Activated CD4-positive, alpha-beta T cell treated with anti-CD3 and anti-CD28 coated beads, Interleukin-2, amount 50 U/mL, for 48 hours (primary cell): ENCODE measurements at places on chromosomes 3 and 15.

DNA sequence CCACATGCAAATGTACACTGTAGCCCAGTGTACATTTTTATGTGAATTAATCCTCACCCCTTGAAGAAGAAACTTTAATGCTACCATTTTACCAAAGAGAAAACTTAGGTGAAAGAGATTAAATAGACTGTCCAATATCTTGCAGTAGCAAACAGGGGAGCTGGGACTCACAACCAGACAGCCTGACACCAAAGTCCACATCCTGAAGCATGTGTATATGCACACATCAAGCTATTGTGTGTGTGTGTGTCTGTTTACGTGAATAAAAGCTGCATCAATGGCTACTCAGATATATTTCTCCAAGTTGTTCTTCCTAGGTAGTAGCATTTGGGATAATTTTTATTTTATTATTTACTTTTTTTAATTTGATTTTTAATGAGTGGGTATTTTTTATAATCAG lies 6.7 kb downstream of the ANO10 start:
- DNase-seq: no peak

DNA sequence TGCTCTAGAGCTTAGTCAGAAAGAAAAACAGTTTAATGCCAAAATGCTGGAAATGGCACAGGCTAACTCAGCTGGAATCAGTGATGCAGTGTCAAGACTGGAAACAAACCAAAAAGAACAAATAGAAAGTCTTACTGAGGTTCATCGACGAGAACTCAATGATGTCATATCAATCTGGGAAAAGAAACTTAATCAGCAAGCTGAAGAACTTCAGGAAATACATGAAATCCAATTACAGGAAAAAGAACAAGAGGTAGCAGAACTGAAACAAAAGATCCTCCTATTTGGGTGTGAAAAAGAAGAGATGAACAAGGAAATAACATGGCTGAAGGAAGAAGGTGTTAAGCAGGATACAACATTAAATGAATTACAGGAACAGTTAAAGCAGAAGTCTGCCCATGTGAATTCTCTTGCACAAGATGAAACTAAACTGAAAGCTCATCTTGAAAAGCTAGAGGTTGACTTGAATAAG lies 150.5 kb upstream of the LRRFIP2 start:
- no peak for DNase-seq

GRCh38 chr15:25862472-25863110 lies 536 bp downstream of the ATP10A start:
- DNase-seq: peak; percentile 57

DNA sequence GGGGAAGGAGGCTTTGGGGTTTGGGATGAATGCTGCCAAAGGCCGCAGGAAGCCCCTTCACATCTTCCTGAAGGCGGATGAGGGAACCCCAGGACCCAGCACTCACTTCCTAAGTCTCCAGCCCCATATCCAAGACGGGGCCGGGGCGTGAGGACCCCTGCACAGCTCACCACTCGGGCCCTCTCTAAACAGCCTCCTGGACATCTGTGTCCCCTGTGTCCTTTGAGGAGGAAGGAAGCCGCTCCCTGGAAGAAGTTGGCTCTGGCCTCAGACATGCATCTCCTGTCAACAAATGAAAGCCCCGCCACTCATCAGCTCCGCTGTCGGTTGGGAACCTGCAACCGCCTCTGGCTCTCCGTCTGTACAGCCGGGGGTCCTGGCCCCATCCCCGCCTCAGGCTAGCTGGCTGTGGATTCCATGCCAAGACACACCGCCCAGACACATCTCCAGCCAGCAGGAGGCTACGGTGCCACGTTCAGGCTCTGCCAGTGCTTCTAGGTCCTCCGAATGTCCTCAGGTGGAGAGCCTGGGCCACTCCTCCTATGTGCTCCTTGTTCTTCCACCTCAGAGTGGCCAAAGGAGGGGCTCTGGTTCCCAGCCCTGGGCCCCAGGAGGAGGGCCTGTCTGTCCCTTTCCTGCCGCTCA lies 140.0 kb upstream of the MEF2A start:
- no peak for DNase-seq

- no peak for DNase-seq
These were observed 225.0 kb upstream of the P2RY1 start for GRCh38 chr3:152609891-152610290.

DNA sequence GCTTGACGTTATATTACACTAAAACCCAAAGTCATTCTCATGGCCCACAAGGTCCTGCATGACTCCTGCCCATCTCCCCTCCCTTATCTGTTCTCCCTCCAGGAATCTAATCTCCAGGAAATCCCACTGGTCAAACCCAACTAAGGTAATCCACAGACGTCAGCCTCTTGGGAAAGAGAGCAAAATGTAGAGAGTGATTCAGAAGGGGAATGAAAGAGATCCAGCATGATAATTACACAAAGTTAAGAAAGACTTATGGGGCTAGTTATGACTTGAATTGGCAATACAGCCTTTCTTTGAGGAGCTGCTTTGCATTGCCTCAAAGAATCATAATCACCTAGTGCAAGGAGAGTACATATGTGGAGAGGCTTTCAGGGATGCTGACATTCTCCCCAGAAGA lies 137.8 kb upstream of the MYRIP start:
- DNase-seq: no peak

GRCh38 chr3:1252061-1252430 lies 159.2 kb downstream of the CNTN6 start:
- no peak for DNase-seq

- DNase-seq: no peak
These were observed 52.8 kb upstream of the UTS2B start for GRCh38 chr3:191383124-191383523.

DNA sequence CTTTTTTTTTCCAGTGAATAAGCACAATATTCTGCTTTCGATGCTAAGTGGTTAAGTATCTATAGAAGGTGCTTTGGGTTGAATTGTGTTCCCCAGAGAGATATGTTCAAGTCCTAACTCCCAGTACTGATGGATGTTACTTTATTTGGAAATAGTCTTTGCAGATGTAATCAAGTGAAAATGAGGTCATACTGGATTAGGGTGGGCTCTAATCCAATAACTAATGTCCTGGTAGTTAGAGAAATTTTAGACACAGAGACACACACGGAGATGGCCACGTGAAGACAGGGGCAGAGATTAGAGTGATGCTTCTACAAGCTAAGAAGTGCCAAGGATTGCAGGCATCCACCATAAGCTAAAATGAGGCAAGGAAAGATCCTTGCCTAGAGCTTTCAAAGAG lies 662.3 kb downstream of the NAALADL2 start:
- DNase-seq: no peak

- DNase-seq: no peak
These were observed 13.5 kb downstream of the NIPA1 start for GRCh38 chr15:22799902-22800301.

- DNase-seq: no peak
These were observed 274.6 kb downstream of the NTRK3 start for GRCh38 chr15:87981969-87982368.

GRCh38 chr15:77409259-77410156 lies 10.4 kb downstream of the PEAK1 start:
- DNase-seq: no peak

GRCh38 chr15:77853910-77854309 lies 221.2 kb upstream of the LINGO1 start:
- no peak for DNase-seq

- no peak for DNase-seq
These were observed 38.7 kb upstream of the ATOSA start for GRCh38 chr15:52717924-52718323.

DNA sequence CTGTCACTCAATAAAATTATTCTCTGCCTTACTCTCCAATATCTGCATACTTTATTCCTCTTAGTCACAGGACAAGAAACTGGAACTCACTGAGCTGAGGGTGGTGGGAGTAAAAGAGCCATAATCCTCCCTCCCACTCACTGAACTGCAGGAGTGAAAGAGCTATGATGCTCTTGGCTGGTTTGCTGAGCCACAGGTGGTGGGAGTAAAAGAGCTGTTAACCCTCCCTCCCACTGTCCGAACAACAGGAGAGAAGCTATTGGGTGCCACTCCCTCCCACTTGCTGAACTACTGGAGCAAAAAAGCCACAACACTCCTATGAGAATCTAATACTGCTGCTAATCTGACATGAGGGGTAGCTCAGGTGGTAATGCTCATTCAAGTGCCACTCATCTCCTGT lies 391.0 kb downstream of the NSUN3 start:
- no peak for DNase-seq

DNA sequence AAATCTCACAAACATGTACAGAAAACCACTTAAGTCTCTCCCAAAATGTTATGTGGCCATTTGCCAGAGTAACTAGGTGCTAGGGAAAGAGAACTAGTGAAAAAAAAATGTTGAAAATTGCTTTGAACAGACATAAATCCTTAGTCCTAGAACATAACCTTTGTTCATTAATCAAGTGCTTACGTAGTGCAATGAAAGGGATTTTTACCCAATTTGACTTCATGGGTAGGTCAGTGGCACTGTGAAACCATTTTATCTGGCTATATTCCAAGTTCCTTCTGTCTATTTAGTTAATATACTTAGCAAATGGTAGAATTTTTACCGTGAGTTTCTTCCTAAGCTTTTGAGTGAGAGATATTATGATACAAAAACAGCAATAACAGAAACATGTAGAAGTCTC lies 209.4 kb downstream of the DIPK2A start:
- DNase-seq: no peak

DNA sequence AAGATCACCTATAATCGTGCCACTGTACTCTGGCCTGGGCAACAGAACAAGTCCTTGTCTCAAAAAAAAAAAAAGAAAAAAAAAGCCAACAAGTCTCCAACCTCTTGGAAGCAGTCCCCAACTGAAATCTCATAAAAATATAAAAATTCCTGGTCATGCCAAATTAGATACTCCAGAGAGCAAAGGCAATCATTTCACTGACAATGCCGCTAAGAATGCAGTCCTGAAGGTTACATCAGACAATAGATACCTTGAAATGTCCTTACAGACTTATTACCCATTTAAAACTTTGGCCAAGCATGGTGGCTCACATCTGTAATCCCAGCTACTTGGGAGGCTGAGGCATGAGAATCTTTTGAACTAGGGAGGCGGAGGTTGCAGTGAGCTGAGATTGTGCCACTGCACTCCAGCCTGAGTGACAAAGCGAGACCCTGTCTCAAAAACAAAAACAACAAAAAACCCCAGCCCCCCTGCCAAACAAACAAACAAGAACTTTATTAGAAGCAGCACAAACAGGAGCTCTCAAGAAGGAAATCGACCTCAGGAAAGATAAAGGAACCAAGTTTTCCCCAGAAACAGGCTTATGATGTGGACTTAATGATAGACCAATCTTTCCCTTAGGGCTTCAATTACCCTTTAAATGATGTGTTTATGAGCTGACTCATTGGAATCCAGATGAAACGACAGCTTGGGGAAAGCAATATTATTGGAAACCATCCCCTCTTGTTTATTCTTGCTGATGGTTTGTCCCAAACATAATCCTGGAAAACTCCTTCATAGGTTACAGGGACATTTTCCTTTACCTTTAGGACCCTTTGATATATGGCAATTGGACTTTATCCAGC lies 53.1 kb upstream of the XCR1 start:
- DNase-seq: no peak

DNA sequence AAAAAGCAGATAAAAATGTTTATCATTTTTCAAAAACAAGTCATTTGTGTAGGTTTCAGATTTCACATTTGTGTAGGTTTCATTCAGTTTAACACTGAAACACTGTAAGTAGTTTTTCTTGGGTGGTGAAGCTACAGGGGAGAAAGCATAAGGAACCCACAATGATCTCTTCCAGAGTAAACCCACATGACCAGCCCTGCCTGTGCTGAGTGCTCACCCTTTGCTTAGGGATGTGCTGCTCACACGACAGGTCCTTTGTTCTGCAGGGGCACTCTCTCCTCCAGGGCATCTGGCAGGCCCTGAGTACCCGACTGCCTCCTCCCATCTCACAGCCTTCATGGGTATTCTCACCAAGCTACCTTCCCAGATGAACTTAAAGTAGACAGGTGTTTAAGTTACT lies 28.9 kb downstream of the ZXDC start:
- DNase-seq: no peak

DNA sequence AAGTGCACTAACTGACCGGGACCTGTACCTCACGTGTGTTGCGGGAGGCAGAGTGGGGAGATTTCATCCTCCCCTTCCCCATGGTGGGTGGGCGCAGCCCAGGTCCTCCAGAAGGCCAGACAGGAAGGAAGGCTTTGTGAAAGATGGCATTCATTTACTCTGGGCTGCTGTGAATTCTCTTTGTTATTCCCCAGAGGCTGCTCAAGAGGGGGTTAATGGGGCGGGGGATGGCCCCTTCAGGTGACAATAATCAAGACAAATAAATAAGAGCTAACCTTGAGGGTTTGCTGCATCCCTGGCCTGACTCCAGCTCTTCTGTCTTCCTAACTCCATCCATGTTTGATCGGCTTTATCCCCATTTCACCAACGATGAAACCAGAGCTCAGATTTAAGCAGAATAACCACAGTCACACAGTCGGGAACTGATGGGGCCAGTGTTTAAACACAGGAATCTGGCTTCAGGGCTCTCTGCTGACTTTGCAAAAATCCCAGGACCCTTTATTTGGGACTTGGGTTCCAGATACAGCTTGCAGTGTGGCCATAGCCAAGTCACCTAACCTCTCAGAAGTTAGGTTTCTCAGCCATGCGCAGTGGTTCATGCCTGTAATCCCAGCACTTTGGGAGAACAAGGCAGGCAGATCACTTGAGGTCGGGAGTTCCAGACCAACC lies 16.5 kb downstream of the PIF1 start:
- no peak for DNase-seq

DNA sequence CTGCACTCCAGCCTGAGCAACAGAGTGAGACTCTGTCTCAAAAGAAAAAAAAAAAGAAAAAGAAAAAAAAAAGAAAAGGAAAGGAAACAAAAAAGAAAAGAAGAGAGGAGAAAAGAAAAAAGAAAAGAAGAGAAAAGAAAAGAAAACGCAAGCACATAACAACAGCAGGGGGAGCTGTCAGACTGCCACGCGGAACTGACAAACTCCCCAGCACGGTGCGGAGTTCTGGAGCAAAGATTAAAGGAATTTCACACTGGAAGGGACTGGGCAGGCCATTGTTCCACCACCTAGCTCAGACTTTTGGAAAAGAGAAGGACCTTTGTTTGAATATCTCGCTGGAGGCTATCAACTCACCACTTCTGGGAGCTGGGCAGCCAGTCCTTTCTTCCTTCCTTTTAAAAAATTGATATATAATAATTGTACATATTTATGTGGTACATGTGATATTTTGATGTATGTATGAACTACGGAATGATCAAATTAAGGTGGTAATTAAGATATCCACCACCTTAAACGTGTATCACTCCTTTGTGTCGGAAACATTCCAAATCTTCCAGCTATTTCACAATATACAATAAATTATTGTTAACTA lies 40.5 kb downstream of the DPPA2 start:
- DNase-seq: peak; percentile 16

- no peak for DNase-seq
These were observed 33.4 kb downstream of the SLC49A4 start for GRCh38 chr3:122828281-122828680.

DNA sequence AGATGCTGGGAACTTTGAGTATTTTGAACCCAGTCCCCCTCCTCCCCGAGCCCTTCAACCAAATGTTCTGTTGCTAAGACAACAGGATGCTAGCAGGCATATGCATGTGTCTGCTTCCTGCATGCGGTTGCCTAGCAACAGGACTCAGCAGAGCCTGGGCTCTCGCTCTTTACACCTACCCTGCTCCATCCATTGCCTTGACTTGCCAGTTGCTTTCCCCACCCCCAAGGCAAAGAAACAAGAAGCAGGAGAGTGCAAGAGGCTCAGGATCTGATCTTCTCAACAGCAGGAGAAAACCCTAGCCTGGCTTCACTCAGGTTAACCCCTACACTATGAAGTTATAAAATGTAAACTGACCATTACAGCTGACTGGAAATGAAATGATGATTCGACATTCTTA lies 393.0 kb downstream of the IGSF11 start:
- DNase-seq: no peak
